ENCODE measurements at places on chromosomes 5 and 9.

GRCh38 chr9:69085569-69086283 is 50.2 kb downstream of the FXN start:
- DNase-seq = no peak

DNA sequence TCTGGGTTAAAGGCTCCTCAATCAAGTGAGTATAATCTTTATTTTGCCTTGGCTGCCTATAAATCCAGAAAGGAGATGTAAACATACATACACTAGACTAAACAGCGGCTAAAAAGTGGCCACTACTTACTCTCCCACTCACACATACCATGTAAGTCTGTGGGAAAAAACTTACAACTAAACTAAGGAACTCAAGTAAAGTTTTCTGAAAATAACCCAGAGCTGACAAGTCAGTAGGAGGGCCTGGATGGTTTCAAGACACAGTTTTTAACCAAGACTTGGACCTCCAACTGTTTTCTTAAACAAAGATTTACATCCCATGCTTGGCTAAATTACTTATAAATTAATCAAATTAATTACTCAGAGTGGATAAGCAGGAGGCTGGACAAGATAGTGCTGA is 64.5 kb downstream of the CEP120 start:
- DNase-seq = no peak

- no peak for DNase-seq
Observed at GRCh38 chr5:30880514-30880913, 313.0 kb upstream of the CDH6 start.

GRCh38 chr9:93660352-93661046 is 84.1 kb downstream of the PHF2 start:
- DNase-seq = no peak

- no peak for DNase-seq
Observed at GRCh38 chr5:59241119-59241518, 652.4 kb downstream of the PDE4D start.

- DNase-seq = no peak
Observed at GRCh38 chr5:127839496-127840197, 136.5 kb downstream of the CCDC192 start.

DNA sequence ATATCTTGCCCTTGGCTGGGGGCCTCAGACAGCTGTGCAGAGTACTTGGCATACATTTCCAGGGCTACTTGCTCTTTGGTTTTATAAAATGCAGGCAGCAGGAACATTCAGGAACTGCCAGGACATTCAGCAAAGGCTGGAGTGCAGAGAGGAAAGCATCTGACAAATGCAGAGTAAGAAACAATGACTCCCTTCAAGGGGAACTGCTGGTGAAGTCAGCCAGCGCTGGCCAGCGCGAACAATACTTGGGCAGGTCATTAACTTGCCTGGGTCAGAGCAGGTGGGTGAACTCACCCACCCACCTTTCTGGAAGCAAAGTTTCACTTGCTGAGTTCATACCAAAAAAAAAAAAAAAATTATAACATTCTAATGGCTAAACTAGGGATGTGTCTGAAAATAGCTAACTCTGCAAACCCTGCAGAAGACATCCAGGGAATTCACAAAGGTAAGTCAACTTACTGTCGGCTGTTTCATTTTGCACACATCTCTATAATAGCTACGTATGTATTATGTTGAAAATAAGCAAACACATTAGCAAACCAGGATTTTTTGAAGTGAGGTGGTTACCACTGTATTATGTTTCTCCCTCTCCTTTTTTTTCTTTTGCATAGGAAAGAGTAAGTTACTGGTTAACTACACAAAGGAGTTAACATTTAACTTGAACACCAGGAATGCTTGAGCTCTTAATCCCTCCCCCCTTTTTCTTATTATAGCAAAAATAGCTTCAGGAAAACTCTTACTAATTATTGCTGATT is 152.2 kb downstream of the GLIS3 start:
- DNase-seq = no peak

DNA sequence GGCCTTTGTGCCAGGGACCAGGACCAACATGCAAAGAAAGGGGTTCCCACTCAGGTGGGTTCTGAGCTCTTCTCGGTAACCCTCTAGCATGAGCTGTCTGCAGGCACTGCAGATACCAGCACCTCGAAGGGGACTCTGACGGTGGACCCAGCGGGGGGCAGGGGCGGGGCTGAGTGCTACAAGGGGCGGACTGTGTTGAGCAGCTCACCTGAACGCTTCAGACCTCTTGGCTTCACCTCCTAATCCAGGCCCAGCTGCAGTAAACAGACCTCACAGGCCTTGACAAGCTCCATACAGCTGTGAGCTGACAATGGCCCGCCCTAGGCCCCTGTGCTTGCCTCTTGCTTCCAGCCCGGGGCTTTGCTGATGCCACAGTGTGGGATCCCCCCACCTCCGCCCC is 48.4 kb downstream of the C9orf50 start:
- DNase-seq = no peak

GRCh38 chr5:62093976-62094375 is 212.0 kb upstream of the KIF2A start:
- no peak for DNase-seq

DNA sequence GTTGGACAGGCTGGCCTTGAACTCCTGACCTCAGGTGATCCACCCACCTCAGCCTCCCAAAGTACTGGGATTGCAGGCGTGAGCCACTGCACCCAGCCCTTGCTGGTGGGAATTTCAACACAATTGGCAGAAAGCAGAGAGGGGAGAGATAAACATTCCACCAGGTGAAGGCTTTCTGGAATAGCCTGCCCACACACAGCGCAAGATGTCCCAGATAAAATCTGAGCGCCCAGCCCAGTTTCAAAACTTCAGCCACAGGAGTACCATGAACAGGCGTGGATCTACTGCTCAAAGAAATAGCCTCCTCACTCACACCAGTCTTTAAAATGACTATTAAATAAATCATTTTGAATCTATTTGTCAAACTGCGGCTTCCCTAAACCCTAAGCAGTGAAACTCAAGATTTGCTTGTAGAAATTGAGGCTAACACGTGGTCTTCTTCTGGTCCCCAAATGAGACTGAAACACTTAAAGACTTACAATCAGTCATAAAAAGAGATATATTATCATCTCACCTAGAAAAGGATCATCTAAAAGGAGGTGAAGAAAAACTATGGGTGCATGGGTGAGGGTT is 34.7 kb downstream of the CAPSL start:
- DNase-seq = no peak

GRCh38 chr5:63025679-63026078 is 447.1 kb downstream of the LRRC70 start:
- no peak for DNase-seq

DNA sequence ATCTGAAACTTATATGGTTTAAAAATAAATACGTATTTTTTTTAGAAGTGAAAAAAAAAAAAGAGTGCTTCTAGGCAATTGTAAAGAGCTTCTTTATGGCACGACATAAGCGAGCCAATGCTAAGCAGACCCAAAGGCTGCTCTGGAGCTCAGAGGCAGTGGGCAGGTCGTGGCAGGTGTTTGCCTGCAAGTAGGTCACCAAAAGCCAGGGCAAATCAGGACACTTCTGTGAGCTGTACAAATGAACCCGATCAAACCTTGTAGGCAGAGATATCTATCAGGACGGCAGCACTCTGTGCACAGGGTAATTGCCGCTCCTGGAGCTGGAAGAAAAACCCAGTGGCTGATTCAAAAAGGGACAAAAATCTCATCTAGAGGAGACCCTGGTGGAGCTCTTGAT is 75.9 kb downstream of the IRX2 start:
- no peak for DNase-seq

Measured in RPMI8226 (cell line).